GM18507 (cell line): ENCODE measurements at places on chromosomes 11 and 22.

DNA sequence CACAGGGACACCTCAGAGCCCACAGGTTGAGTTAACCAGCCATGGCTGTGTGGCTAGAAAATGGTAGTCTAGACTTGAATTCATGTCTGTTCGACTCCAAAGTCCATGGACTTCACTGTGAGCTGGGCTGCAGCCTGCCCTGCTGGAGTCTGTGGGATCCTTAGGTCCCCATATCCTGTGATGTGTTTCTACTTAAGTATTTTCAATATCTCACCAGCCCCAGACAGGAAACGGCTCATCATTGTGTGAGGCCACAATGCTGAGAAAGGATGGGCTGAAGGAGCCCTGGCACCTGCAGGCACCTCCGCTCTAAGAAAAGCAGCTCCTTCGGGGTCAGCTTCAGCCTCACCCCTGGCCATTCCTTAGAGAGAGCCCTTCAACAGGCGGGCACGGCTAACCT lies 93.1 kb downstream of the NAT10 start:
- DNase-seq: no peak

DNA sequence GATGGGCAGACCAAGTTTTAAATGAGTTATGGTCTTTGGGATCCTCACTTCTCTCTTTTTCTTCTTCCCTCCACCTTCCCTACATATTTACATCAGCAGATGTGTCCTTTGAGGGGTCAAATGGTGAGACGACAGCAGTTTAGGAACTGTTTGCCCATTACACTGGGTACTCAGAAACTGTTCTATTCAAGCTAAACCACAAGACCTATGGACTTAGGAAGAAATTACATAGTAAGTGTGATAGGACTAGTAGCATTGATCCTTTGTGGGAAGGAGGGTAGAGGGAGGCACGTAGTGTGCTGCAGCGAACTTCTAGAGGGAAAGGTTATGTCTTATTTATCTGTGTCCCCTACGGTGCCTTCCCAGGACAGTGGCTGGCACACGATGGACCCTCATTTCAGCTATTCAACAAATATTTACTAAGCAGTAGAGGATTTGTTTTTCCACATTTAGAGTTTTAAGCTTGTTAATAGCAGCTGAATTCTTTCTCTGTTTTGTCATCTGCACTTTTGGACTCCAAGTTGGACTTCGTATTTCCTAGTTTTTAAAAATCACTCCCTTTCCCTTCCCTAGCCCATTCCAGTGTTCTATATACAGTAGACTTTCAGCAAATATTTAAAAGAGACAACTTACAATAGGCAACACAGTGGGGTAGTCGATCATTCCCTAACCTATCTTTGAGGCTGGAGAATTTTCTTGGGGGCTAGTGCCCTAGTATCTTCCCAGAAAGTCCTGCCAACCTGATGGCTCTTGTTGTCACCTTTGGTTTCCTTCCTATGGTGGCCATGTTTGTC lies 13.9 kb downstream of the FZD4 start:
- no peak for DNase-seq

- DNase-seq: no peak
Measured at GRCh38 chr11:17563231-17563646, 16.2 kb downstream of the OTOG start.

DNA sequence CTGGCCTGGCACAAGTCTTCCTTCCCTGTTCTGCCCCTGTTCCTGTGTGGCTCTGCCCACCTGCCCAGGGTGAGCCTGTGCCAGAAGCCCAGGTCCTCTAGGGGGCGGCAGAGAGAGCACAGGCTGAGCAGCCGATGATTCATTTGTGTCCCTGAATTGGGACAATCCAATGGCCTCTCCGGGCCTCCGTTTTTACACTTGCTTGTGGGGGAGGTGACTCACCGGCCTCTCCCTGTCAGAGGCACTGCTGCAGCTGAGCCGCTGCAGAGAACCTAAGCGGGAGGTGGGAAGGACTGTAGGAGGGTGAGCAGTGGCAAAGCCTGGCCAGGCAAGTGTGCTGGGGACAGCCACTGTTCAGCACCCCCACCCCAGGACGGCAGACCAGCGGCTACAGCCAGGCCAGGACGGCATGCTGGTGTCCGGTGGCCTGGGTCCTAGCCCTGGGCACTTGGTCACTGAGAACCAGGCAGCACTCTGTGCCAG lies 65.2 kb upstream of the LMO1 start:
- DNase-seq: peak; percentile 78

DNA sequence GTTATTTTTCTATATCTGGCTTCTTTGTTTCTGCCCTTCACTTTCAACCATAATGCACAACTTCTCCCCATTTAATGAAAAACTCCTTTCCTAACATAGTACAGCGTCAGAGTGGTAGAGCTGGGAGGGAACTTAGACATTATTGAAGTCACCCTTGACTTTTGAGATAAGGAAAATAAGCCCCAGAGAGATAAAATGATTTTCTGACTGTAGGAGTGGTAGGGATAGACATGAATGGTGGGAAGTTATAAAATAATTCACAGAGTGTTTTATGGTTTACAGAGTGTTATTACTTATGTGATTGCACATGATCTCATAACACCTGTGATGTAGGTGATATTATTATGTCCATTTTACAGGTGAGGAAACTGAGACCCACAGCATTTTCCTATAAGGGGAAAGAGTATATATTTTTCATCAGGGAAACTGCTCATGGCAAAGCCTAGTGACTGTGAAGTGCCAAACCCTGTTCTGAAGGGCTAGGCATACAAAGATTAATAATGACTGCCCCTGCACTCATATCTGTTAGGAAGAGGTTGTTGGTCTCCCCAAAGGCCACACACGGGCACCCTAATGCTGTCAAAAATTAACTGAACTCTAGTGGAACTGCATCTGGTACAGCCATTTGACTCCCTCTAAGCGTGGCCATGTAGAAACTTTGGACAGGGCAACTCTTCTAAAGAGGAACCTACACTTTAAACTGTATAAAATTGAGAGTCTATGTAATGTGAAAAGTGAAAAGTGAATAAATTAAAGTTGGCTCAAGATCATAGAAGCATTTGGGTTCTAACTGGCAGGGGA lies 61.1 kb upstream of the PICALM start:
- DNase-seq: no peak

DNA sequence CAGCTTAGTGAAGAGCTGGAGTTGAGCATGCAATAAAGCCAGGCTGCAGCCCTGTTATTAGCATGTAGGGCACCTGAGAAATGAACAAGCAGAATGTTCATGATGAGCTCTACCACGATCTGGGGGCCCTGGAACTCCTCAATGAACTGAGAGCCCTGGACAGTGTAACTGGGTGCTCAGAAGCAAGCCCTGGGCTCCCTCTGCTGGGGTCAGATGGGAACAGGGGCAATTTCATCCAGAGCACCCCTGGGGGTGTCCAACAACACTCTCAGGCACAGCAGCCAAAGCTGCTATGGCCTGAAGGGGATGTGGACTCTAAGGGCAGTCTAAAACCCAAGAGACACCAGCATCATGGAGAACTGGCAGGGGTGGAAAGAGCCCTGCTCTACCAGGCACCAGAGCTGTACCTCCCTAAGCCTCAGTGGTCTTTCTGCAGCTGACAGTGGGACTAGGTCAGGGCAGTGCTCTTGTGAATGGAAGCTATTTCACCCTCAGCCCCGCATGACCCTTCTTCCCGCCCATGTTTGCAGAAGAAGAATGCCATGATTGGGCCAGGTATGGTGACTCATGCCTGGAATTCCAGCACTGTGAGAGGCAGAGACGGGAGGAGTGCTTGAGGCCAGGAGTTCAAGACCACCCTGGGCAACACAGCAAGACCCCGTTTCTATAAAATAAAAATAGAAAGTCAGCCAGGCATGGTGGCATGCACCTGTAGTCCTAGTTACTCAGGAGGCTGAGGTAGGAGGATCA lies 28.9 kb downstream of the THOC5 start:
- peak; percentile 22 for DNase-seq

DNA sequence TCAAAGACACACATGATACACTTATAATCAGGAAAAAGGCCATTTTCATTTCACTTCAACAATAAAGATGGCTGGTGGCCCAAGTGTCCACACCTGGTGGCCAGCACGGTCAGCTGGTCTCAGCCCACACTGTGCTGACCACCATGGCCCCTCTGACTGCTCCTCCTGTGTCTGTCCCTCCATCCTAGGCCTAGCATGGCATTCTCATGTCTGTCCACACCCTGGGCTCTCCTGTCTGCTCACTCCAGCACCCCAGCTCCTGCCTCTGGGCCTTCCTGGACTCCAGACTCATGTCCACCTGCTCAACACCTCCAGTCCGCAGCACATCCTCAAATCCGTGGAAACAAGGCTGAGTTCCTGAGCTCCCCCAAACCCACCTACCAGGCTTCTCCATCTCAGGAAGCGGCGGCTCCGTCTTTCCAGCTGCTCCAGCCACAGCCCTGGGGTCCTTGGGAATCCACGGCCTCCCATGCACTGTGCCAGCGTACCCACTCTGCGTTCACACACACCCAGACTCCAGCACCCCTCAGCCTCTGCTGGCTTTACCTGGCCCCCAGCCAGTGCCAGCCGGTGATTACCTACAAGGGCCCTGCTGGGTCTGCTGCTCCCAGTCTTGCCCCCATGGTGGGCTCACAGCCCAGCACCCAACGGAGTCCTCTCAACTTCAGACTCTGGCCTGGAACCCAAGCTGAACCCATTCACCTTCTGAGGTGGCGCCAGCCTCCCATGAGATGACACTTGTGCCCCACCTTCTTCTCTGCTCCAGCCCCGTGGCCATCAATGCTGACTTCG lies 13.9 kb downstream of the SIRT3 start:
- no peak for DNase-seq

DNA sequence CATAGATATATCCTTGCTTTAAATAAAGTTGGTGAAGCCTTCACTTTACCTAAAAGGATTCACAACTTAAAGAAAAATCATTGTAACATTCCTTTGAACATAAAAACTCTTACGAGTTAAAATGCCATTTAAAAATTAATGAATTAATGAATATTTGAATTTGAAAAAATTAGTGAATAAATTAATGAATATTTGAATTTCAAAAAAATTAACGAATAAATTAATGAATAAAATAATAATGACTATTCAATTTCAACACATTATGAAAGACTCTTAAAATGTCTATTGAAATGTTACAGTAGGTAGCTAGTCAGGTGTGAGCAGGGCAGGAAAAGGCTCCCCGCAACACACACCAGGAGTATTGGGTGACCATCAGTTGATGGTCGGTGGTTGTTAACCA lies 22.9 kb downstream of the ARHGAP20 start:
- no peak for DNase-seq

DNA sequence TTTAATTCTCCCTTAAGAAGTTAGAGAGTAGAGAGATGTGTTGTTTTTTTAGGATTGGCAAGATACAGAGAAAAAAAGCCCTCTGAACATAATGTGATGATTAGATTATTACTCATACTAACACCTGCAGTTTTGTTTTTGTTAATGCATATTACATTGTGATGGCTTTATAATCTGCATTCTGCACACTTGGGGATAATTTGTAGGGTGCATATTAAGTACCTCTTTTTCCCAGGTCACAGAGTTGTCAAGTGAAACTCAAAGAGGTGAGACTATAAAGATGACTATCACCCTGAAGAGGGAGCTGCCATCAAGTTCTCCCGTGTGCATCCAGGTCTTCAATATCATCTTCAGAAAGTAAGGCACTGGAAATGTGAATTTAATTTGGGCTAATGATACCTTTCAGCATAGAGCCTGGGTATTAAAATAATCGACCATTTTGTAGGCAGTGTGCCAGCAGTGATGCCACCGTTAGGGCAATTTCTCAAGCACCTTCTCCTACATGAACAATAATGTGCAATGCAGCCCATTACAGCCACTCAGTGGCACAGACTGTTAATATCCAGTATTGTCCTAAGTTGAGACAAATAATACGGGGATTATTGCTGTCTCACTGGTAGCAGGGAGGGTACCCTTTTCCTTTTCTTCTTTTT lies 16.2 kb downstream of the PIWIL4 start:
- no peak for DNase-seq

DNA sequence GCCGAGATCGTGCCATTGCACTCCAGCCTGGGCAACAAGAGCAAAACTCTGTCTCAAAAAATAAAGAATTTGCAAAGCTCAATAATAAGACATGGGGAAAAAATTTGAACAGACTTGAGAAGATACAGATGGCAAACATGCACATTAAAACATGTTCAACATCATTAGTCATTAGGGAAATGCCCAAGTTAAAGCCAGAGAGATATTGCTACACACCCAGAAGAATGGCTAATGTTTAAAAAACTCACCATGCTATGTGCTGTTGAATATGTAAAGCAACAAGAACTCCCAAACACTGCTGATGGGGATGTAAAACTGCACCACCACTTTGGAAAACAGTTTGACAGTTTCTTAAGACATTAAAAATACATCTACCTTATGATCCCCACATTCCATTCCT lies 12.6 kb downstream of the LRRC75B start:
- no peak for DNase-seq

DNA sequence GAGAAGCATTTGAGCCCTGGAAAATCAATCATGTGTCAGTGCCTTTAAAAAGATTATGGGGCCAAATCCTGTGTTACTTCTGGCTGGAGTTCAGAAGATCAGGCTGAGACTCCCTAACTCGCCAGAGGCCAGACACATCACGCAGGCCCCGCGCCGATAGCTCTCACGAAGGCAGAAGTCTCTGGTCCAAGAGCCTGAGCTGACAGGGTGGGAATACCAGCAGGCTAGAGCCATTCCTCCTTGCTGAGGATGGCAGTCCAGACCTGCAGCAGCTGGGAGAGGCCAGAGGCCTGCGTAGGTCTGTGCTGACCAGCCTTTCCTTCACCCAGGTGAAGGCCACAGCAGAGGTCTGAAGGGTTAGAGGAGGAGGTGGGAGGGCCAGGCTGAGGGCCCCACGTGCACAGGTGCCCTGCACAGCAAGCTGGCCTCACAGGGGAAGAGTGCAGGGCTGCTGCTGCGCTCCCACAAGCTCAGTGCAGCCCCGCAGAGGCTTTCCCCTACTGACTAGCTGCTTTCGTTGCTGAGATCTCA lies 52.9 kb downstream of the ST14 start:
- no peak for DNase-seq
